Kasumi-1 (cell line): ENCODE measurements at places on chromosomes 7 and 10.

GRCh38 chr7:2971914-2972834, 71.5 kb downstream of the CARD11 start:
- peak; percentile 21 for DNase-seq

DNA sequence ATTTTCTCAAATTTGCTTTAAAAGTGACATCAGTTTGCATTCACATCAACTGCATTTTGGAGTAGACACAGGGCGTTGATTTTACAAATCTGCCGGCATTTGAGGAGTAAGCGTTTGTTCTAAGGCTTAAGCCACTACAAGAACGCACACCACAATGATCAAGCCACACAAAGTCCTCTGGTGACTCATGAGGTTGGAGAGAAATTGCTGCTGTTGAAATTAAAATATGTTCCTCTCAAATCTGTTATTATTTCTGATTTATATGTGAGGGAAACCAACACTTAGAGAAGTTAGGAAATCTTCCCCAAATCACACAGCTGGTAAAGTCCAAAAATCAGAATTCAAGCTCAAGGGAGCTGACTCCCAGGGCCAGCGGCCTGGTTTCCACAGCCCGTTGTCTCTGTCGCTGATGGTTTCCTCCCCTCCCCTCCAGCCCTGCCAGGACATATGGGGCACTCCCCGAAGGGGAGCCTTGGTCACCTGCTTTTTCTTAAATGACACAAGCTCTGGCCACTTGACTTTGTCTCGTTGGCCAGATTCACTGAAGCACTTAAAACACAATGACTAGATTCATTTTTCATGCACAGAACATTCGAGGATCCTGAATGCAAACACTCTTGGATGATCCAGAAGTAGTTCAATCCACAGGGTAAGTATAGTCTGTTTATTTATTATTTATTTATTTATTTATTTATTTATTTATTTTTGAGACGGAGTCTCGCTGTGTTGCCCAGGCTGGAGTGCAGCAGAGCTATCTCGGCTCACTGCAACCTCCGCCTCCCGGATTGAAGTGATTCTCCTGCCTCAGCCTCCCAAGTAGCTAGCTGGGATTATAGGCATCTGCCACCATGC, 29.2 kb upstream of the KLF6 start:
- no peak for DNase-seq

DNA sequence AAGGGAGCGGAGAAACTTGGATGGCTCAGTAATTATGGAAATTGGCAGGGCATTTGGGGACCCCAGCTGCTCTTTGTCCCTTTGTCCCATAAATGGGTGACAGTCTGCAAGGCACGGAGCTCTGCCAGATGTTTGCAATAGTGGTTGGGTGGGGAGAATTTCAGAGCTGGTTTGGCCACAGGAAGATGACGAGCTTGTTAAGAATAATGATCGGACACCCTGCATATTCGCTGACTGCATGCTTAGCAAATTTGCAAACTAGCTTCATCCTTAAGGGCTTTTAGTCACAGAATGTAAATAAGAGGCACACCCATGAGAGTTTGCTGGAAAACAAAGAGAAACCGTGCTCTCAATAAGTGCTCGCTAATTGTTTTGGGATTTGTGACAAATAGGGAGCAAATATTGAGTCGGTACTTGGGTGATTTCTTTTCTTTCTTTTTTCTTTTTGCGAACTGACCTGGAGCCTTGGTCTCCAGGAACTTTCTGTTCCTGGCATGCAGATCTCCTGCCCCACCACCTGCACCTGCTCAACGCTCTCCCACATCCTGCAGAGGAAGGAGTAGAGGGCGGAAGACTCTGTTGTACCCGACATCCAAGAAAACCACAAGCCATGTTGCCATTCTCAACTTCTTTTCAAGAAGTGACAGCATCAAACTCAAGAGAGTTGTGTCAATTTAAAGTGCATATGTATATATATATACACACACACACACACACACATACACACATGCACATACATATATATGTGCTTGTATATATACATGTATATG, 238.9 kb downstream of the CAMK1D start:
- no peak for DNase-seq

GRCh38 chr10:33476757-33477273, 142.3 kb upstream of the NRP1 start:
- no peak for DNase-seq

DNA sequence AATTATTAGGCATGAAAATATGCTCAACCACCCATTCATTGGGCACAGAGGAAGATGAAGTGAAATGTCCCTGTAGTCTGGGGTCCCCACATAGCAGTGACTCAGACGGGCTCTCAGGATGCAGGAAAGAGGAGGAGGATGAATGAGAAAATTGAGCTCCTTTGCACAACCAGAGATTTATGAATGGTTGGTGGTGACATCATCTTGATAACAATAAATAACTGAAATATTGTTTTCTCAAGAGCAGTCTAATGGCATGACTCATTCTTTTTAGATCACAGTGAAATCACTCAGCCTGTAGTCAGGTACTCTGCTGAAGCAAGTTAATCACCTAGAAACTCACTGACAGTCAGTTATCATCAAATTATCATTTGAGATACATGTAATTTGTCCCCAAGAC, 254.1 kb downstream of the RELN start:
- no peak for DNase-seq

- no peak for DNase-seq
Observed at GRCh38 chr7:36287371-36288241, 102.1 kb upstream of the ANLN start.

DNA sequence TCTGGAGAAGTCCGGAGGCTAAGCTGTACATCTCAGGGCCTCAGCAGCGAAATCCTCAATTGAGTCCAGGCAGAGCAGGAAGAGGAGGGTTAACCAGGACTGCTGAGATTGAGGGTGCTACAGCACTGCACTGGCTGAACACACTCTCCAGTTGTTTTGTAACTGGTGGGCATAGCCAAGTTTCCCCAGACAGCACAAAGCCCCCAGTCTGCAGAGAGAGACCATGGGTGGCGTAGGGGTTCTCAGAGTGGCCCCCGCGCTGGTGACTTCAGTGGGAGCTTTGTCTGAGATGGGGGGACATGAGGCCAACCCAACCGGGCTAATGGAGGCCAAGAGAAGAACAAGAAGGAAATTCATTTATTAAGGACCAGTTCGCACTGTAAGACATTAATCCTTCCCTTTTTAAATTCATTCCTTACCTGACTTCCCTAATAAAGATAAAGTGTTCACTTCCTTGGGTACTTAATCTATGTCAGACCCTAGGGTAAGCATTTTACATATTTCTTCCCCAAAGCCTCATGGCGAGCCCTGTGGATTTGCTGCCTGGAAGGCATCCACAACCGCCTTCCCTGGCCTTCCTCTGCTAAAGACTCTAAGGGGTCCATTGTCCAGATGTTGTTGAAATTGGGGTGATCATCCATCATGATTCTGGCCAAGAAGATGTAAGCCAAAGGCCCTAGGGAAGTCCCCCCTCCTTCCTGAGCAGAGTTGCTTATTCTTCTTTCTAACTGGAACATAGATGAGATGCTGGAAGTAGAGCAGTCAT, 121.4 kb upstream of the CHST15 start:
- no peak for DNase-seq

- no peak for DNase-seq
Observed at GRCh38 chr10:133213641-133214467, 16.2 kb upstream of the UTF1 start.

GRCh38 chr7:102451371-102452054, 13.2 kb downstream of the ALKBH4 start:
- DNase-seq = no peak

DNA sequence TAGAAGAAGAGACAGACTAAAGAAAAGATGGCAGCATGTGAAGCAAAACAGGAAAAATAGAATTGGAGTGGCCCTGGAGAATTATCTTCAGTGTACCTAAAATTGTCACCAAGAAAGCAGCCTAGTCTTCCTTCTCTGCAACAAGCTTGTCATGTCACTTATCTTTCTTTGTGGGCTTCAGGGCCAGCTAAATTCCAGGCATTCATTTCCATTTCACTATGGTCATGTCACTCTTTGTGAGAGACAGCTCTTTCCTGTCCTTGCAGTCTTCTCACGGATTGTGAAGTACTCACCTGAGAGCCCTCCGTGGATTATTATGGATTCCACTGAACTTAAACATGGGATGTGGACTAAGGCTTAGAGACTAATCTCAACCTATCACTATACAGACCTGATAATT, 9.0 kb upstream of the HKDC1 start:
- no peak for DNase-seq

- DNase-seq = no peak
Observed at GRCh38 chr10:100167553-100168312, 18.1 kb downstream of the ERLIN1 start.

- no peak for DNase-seq
Observed at GRCh38 chr7:74071121-74071520, 12.5 kb upstream of the LIMK1 start.

GRCh38 chr7:116708248-116708647, 36.3 kb downstream of the MET start:
- DNase-seq = no peak

GRCh38 chr7:129896568-129897382, 56.0 kb downstream of the UBE2H start:
- DNase-seq = no peak

- DNase-seq = no peak
Observed at GRCh38 chr7:2953588-2954407, 89.9 kb downstream of the CARD11 start.

DNA sequence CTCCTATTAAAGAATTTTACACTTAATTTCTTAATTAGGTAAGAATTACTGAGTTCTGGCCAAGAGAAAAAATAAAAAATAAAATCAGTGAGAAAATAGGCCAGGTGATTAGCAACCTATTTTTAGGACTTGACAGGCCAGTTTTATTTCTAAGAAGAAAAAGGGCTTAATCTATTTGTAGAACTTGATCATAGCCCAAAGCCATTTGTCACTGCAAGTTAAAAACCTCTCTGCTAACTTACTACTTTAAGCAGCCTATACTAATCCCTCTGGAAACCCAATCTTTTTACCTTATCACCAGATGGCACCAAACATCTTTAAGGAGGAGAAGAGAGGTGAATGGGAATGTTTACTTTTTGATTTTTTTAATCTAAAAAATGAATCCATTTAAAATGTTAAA, 222.1 kb upstream of the RHOBTB1 start:
- DNase-seq = no peak

GRCh38 chr7:2717293-2718261, 29.6 kb downstream of the AMZ1 start:
- DNase-seq = no peak
